ENCODE measurements at places on chromosomes 12 and 14.
A peak's percentile ranks its signal among the peaks of the same experiment; 100 is the strongest.

DNA sequence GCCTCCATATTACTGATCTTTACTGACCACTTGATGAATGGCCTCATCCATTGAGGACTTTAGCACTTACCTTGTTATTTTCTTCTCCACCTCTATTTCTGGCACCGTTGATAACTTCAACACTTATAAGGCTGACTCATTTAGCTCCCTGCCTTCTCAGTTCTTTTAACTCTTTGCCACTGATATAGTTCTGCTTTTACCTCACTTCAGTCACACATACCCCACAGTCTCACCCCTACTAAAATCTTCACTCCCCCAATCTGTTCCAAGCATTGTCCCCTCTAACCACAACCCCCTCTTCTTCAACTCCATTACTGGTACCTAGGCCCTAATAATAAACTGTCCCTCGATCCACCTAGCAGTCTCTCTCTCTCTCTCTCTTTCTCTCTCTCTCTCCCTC is 141.0 kb downstream of the PAH start:
- no peak for DNase-seq

DNA sequence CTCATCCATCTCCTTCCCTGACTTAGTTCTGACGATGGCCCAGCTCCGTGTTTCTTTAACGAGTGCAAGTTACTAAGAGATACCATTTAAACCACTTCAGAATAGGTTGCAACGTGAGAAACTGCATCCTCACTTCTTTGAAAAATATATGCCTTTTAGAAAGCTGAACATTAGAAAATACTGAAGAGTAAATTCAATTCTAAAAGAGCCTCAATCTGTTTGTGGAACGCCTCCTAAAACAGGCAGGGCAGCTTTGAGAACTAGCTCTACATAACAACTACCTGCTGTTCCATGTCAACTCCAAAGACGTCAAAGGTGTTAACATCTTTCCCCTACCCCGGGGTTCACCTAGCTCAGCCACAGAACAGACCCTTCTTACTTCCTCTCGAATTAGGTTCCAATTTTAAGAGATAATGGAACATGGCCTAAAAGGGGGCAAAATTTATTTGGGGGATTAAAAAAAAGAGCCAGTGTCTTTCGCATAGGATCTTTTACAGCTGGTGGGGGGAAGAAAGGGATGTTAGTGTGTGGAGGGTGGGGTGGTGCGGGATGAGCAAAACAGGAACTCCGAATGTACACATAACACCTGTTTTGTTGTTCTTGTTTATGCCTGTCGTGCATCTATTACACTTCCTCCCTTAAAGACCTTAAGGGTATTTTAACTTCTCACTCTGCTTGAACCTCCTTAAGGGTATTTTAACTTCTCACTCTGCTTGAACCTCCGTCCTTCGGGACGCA is 3.3 kb downstream of the BHLHE41 start:
- DNase-seq = no peak

DNA sequence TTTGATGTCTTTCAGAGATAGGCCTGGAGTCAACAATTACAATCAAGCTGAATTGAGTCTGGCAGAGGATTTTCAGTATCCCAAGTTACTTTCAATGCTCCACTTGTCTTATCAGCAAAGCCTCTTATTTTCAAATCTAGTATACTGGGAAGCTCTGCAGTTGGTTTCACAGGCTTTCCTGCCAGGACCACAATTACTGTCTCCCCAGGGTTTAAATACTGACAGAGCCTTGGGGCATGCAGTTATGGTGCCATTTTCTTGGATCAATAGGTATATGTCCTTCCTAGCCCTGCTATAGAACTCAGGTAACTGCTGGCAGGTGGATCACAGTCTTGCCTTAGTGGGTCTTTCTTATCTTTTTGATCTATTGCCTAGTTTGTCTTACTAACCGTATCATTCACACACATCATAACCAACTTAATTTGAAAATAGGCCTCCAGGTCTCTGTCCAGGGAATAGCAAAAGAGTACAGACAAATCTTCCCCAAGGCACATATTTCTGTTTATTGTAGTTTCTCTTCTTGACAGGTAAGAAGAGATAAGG is 22.4 kb upstream of the RNU6-8 start:
- peak; percentile 53 for DNase-seq

- DNase-seq = no peak
Measured at GRCh38 chr12:114030451-114030850, 64.3 kb upstream of the RBM19 start.

- no peak for DNase-seq
Measured at GRCh38 chr12:29901585-29901984, 117.8 kb upstream of the TMTC1 start.

- DNase-seq = no peak
Measured at GRCh38 chr12:41777064-41777790, 367.4 kb downstream of the GXYLT1 start.
